ENCODE measurements at places on chromosomes 13 and 19. TPM values are rescaled to one million over a fixed set of nuclear protein-coding genes. Genes with fewer than 3 reads are reported as not detected.
A peak's percentile ranks its signal among the peaks of the same experiment; 100 is the strongest.

- DNase-seq: no peak
- H3K27me3 ChIP-seq: peaks cover 13% of the 10 kb centered on the region
- peaks cover 24% of the 10 kb centered on the region for H3K4me1 ChIP-seq
These were observed 92.7 kb upstream of the GPR12 start for GRCh38 chr13:26853323-26853722.

DNA sequence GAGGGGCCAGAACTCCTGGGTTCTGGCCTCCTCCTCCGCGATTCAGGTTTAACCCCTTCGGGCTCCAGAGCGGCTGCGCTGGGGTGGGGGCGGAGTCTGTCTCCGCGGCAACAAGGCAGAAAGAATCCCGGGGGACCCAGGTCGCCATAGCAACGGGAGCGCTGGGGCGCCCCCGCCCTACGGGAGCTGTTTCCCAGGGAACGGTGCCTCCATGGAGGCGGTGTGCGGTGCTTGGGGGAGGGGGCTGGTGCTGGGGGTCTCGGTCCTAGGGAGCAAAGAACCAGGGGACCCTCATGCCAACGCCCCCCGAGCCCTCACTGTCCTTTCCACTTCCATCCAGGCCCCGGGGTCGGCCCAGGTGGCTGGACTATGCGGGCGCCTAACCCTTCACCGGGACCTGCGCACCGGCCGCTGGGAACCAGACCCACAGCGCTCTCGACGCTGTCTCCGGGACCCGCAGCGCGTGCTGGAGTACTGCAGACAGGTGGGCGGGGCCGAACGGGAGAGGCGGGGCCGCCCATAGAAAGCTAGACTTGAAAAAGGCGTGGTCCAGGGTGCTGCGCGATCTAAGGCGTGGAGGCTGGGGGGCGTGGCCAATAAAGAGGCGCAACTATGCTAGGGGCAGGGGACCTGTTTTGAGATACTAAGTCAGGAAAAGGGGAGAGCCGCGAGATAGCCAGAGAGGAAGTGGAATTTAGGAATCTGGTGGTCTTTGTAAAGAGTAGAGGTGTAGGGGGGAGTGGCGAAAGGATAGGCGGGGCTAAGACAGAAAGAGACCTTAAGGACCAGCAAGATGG, 1.2 kb downstream of the APLP1 start:
- H3K27me3 ChIP-seq: no peaks in the 10 kb centered on the region
- peak overlapping the region; percentile 94 for H3K27ac ChIP-seq
- peak overlapping the region; percentile 90 for H3K4me3 ChIP-seq
- peak; percentile 84 for DNase-seq

GRCh38 chr13:113559061-113559460, 25.5 kb upstream of the TFDP1 start:
- no peak for DNase-seq
- H3K36me3 ChIP-seq: no peaks in the 10 kb centered on the region
- H3K4me1 ChIP-seq: peaks cover 10% of the 10 kb centered on the region
- H3K27ac ChIP-seq: no peak overlapping the region

DNA sequence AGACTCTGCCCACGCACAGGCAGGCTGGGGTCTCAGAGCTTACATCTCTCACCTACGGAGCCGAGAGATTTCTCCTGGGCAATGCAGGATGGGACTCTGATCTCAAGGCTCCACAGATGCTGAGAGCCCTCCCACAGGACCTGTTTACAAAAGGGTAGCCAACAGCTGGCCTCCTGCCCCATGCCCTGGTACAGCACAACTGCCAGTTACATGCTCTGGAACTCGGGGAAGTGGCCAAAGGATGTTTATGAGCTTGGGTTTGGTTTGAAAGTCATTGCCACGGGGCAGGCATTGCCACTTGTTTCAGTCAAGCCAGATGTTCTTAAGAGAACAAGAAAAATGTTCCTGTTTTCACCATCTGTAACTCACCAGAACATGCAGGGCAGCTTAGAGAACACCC, 3.5 kb downstream of the DHRS12 start:
- H3K4me1 ChIP-seq: peaks cover 49% of the 10 kb centered on the region
- DNase-seq: no peak
- peak overlapping the region; percentile 15 for H3K4me3 ChIP-seq
- H3K36me3 ChIP-seq: no peaks in the 10 kb centered on the region
- H3K27ac ChIP-seq: no peak overlapping the region

- peak overlapping the region; percentile 97 for H3K4me3 ChIP-seq
- H3K36me3 ChIP-seq: no peaks in the 10 kb centered on the region
- peak overlapping the region; percentile 98 for H3K27ac ChIP-seq
- H3K27me3 ChIP-seq: no peaks in the 10 kb centered on the region
- DNase-seq: no peak
- H3K4me1 ChIP-seq: peaks cover 20% of the 10 kb centered on the region
These were observed 534 bp downstream of the CAB39L start for GRCh38 chr13:49443357-49443703.

The ZNF439 gene
- 6.6 TPM for total RNA-seq

The ZSCAN18 gene
- total RNA-seq: 56.6 TPM

The SHANK1 gene
- total RNA-seq: 6.8 TPM

GRCh38 chr19:38055655-38056521, 148.9 kb downstream of the SIPA1L3 start:
- no peak for DNase-seq
- H3K36me3 ChIP-seq: no peaks in the 10 kb centered on the region
- H3K27ac ChIP-seq: no peak overlapping the region
- no peak overlapping the region for H3K4me3 ChIP-seq
- no peaks in the 10 kb centered on the region for H3K27me3 ChIP-seq

GRCh38 chr13:40102854-40103253, 447.4 kb downstream of the COG6 start:
- H3K27me3 ChIP-seq: no peaks in the 10 kb centered on the region
- no peak overlapping the region for H3K27ac ChIP-seq
- no peak for DNase-seq

- no peaks in the 10 kb centered on the region for H3K27me3 ChIP-seq
- no peak for DNase-seq
- H3K36me3 ChIP-seq: peaks cover 2% of the 10 kb centered on the region
- H3K4me3 ChIP-seq: no peak overlapping the region
These were observed 69.9 kb downstream of the ABCC4 start for GRCh38 chr13:95231393-95231792.

- DNase-seq: no peak
- H3K27ac ChIP-seq: no peak overlapping the region
- H3K27me3 ChIP-seq: no peaks in the 10 kb centered on the region
- H3K4me1 ChIP-seq: peaks cover 17% of the 10 kb centered on the region
- H3K36me3 ChIP-seq: no peaks in the 10 kb centered on the region
These were observed 3.5 kb upstream of the SBNO2 start for GRCh38 chr19:1177322-1178114.

DNA sequence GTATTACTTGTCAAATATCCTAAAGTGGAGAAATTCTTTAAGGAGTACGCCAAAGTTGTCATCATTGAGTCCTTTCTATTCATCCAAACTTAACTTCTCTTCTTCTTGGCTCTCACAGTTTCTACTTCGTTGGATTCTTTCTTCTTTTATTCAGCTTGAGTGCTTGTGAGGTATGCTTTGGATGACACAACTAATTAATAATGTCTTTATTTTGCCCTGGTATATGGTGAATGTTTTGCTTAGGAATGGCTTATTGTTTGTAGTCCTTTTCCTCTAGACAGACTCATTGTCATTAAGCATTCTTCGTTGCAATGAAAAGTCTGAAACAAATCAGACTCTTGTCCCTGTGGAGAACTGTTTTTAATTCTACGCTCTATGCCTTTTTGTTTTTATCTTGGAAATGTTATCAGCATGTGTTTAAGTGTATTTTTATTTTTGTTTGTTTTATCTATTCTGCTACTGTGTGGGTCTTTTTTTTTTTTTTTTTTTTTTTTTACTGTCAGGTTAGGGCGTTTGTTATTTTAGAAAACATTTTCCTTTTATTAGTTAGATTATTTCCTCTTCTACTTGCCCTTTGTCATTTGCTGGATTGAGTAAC, 471.5 kb downstream of the GPC6 start:
- no peak for DNase-seq
- H3K4me3 ChIP-seq: no peak overlapping the region
- no peaks in the 10 kb centered on the region for H3K27me3 ChIP-seq
- H3K27ac ChIP-seq: no peak overlapping the region
- H3K36me3 ChIP-seq: peaks cover 3% of the 10 kb centered on the region

The MEX3D gene
- total RNA-seq: 102 TPM

The OR4F17 gene
- not detected for total RNA-seq

GRCh38 chr19:19214892-19215291, 3.1 kb downstream of the NCAN start:
- no peaks in the 10 kb centered on the region for H3K36me3 ChIP-seq
- no peak overlapping the region for H3K4me3 ChIP-seq
- DNase-seq: peak; percentile 88
- no peak overlapping the region for H3K27ac ChIP-seq
- H3K27me3 ChIP-seq: peaks cover 74% of the 10 kb centered on the region

DNA sequence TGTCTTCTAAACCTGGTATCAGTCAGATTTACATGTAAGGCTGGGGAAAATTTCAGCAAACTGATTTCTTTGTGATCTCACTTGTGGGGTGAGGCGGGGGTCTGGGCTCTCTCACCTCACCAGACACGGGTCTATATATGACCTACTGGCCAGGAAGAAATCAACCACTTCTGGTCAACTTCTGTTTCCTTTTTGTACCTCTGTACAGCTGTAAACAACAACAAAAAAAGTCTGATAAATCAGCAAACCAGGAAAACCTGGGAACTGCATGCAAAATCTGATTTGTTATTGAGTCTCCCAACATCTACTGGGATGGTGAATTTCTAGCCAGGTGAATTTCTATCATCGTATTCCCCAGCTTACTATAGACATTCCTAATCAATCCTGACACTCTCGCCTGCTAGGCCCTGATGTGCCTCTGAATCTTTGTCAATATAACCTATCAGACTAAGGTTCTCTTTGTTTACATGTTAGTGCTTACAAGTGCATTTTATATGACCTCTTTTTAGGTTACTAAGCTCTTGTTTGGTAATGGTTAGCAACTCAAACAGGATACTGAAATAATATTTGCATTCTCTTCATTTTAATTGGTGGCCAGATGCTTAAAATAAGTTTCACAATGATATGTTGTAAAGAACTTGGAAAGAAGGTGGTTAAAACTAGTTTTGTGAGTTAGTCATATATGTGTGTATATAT, 77.7 kb downstream of the LRRC63 start:
- no peaks in the 10 kb centered on the region for H3K27me3 ChIP-seq
- no peak overlapping the region for H3K4me3 ChIP-seq
- no peaks in the 10 kb centered on the region for H3K4me1 ChIP-seq
- DNase-seq: no peak
- no peaks in the 10 kb centered on the region for H3K36me3 ChIP-seq
- H3K27ac ChIP-seq: no peak overlapping the region

- no peak overlapping the region for H3K27ac ChIP-seq
- DNase-seq: no peak
- peaks cover 22% of the 10 kb centered on the region for H3K4me1 ChIP-seq
- H3K4me3 ChIP-seq: no peak overlapping the region
- H3K36me3 ChIP-seq: no peaks in the 10 kb centered on the region
- H3K27me3 ChIP-seq: peaks cover 2% of the 10 kb centered on the region
These were observed 1042.9 kb downstream of the UQCRFS1 start for GRCh38 chr19:28170066-28170465.

DNA sequence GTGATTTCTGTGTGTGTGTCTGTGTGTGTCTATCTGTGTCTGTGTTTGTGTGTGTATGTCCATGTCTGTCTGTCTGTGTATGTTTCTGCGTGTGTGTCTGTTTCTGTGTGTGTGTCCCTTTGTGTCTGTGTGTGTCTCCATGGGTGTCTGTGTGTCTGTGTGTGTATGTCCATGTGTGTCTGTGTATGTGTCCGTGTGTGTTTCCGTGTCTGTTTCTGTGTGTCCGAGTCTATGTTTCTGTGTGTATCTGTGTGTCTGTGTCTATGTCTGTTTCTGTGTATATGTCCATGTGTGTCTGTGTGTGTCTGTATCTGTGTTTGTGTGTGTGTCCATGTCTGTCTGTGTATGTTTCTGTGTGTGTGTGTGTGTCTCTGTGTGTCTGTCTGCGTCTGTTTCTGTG, 276.3 kb upstream of the SOX1 start:
- H3K4me3 ChIP-seq: no peak overlapping the region
- DNase-seq: no peak
- peaks cover 2% of the 10 kb centered on the region for H3K27me3 ChIP-seq
- no peak overlapping the region for H3K27ac ChIP-seq
- H3K4me1 ChIP-seq: no peaks in the 10 kb centered on the region

The PRR36 gene
- 21.8 TPM for total RNA-seq

GRCh38 chr19:44582581-44583265, 30.6 kb upstream of the IGSF23 start:
- H3K27ac ChIP-seq: no peak overlapping the region
- DNase-seq: peak; percentile 34
- no peaks in the 10 kb centered on the region for H3K4me1 ChIP-seq
- H3K4me3 ChIP-seq: no peak overlapping the region
- H3K27me3 ChIP-seq: peaks cover 25% of the 10 kb centered on the region

The MYH14 gene
- 4.0 TPM for total RNA-seq

The CCDC70 gene
- total RNA-seq: not detected
